Myocyte (in vitro differentiated cells): ENCODE measurements at places on chromosomes 2 and 18.

GRCh38 chr2:189208254-189208653 lies 28.7 kb upstream of the COL5A2 start:
- no peak for DNase-seq

DNA sequence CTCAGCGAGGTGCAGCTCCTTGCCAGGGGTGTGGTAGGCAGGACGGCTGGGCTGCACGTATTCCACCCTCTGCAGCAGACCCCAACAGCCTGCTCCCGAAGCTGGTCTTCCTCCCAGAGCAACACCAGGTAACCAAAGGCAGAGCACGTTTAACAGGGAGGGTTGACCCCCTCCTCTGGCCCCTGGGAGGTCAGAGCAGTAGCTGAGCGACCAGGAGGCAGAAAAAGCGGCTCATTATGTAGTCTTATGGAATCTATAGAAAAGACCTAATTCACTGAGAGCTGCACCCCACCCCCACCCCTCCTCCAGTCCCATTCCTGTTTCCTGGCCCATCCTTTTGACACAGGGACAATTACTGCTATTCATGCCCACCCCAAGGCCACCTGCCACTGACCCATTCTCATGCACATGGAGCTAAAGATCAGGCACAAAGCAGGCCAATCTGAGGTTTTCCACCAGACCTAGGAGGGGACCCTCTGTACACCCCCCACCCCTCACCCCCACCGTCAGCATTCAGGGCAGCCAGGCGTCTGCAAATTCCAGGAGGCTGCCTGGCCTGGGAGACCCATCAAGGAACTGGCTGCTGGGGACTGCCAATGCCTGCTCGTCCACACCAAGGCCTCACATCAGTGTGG lies 60.9 kb upstream of the FZD7 start:
- no peak for DNase-seq

DNA sequence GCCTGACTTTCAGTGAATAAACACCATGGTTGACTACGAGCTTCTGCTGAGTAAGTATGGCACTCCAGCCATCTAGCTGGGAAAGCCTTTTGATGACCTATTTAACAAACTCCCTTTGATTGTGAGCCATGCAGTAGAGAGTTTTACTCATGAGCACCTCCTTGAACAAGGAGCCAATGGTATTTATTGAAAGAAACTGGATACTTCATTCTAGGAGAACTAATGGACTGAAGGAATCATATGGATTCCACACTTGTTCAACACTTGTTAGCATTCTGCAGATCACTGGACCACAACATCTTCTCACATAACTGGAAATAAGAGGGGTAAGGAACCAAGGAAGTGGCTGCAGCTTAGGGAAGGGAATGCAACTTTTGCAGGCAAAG lies 320.9 kb upstream of the ETAA1 start:
- DNase-seq, result no peak

DNA sequence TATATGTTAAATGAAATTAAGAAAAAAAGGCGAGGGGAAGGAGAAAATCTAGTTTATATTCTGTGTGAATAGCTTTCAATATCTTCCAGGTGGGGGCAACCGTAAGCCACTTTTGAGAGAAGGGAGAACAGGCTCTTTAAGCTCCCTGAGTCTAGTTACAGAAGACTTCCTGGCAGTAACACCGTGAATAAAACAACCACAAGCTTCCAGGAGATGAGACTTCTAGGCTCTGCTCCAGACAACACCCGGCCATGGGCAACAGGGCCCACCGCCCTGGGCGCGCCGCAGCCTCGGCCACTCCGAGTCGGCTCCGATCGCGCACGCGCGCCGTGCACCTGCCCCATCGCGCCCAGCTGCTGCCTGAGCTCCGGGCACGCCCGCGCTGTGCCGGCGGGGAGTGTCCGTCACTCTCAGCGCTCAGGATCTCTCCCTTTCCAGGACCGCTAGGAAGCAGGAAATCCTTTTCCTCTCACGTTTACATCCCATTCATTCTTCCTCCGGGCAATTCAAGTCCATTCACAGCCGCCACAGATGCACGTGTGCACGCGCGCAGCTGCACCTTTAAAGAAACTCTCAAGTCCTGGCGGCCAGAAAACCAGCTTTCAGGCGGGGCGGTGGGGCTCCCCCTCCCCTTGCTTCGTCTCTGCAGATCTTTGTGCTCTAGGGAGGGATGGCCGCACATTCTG lies 19.4 kb upstream of the PAX3 start:
- DNase-seq, result peak; percentile 84

- no peak for DNase-seq
These were observed 297.9 kb downstream of the RDH14 start for GRCh38 chr2:18262601-18263000.

- DNase-seq, result no peak
These were observed 37.0 kb downstream of the MRPL30 start for GRCh38 chr2:99217929-99218501.

GRCh38 chr2:12587729-12588522 lies 128.8 kb upstream of the TRIB2 start:
- peak; percentile 71 for DNase-seq

DNA sequence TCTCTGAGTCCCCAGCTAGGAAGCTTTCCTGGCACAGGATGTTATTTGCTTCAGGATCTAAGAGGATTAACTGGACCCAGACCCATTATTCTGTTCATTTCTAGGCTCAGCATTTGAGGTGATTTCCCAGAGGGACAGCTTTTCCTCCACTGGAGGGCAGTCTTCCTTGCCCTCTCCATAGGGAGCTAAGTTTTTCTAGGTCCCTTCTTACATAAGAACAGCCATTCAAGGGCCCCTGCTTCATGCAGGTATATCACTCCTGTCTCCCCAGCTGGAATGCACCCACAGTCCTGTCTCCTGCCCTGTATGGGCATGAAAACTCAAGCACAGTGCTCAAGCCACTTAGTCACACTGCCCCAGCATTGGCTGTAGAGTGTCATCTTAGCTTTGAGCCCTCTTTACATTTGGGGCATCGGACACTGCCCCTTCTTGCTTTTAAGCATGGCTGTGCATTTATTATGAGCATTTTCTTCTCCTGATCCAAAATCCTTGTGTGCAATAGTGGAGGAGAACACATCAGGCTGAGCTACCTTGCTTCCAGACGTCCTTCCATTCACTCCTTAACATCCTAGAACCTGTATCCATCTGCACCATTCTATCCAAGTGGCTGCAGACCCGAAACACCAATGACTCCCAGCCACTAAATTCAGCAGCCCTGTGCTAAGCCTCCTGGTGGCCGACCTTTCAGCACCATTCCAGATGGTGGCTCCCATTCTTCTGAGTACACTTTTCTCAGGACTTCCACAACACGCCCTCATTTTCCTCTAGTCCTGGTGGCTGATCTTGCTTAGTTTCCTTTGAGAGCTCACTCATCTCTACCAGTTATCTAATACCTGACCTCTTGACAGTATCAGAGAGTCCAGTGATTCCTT lies 80.0 kb downstream of the COPS8 start:
- DNase-seq, result peak; percentile 19

DNA sequence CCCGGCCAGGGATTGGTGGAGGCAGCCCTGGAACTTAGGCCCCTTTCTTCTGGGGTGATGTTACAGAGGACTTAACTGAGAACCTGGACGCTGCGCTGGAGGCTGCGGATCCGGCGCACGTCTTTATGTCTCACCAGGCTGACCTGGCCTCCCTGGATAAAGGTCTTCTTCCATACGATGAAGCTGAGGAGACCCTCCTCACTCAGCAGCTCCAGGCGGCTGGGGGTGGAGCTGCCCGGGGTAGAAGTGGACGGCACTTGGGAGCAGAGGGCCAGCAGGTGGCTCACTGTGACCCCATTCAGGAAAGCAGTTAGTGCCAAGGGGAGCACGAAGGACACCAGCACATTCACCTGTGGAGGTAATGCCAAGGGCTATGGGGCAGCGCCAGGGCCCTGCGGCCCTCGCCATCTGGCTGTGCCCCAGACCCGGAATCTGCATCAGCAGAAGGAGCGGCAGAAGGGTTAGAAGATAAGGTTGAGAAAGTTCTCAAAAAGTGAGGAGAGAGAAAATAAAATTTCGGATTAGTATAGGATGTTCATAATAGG lies 8.0 kb downstream of the NTSR2 start:
- DNase-seq, result no peak

DNA sequence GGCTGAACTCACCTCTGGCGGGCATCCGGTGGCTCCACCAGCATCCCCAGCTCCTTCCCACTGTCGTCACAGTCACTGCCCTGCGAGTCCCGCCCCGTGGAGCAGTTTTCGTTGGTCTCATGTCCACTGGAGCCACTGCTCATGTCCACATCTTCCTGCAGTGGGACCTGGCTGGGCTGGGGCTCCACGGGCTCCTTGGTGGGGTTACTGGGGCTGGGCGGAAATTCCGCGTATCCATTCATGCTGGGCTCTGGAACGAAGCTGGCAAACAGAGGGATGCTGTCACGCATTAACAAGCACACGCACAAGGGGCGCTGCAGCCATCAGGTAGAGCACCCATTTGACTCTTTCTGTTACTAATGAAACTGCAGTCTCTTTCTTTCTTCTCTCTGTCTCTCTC lies 10.7 kb downstream of the PER2 start:
- no peak for DNase-seq

DNA sequence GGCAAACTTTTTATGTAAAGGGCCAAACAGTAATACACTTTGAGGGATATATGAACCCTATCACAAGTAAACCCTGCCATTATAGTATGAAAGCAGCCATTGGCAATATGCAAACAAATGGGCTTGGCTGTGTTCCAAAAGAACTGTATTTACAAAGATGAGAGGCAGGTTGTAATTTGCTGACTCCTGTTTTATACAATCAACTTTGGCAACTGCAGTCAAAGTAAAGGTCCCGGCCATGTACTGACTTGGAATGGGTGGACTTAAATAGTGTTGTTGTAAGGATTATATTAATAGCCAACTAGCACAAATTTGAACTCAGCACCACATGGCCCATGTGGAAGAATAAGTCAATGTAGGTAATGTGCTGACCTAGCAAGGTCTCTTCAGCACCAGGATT lies 223.4 kb downstream of the WDPCP start:
- DNase-seq, result no peak

- DNase-seq, result no peak
These were observed 24.3 kb downstream of the DSC2 start for GRCh38 chr18:31077878-31078277.
